ENCODE measurements at places on chromosomes 7 and 10.

- no peak for DNase-seq
Measured at GRCh38 chr10:71046747-71047146, 158.4 kb upstream of the PCBD1 start.

DNA sequence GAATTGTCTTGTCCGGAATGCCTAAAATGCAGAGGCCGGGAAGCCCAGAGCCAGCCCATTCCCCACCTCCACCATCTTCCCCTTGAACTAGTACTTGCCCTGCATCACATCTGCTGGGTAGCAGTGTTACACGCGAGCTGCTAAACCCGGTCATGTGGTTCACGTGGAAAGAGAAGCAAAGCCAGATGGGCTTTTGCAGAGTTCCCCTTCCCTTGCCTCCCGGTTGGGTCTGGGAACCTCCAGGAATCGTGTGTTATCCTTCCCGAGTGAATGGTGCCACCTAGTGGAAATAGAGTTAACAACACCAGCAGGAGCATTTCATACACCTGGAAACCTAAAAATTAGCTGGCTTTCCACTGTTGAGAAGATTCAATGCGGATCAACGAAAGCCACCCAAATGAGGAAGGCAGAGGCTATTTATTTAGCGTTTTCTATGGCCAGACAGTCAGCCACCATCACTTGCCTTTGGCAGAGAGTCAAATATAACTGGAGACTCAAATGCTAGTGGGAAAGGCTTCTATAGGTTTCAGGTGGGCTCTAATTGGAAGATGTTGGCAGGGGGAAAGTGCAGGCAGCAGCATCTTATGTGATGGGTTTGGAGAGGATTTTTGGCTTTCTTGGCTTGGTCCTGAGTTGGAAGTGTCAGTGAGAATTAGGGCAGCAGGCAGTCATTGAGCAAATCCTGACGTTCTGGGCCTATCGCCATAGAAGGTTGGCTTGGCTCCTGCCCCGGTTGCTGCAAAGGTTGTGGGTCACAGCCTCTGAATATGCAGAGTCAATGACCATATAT, 12.9 kb upstream of the DENND2A start:
- DNase-seq = no peak

- no peak for DNase-seq
Measured at GRCh38 chr7:28704706-28705105, 253.4 kb downstream of the TRIL start.

DNA sequence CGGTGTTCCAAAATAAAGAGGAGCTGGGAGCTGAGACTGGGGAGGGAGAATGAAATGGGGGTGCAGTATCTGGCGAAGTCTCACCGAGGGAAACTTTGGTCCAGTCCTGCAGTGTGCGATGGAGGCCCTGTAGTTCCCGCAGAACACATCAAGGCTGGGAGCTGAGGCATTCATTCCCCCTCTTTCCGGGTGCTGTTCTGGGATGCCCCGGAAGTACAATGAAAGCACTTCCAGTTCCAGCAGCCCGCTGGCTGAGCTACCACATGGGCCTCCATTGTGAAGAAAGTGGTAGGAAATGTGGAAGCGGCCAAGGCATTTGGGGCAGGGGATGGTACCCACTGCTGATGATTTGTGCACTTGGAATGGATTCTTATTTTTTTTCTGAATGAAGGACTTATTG, 560.7 kb downstream of the GLRX3 start:
- no peak for DNase-seq

DNA sequence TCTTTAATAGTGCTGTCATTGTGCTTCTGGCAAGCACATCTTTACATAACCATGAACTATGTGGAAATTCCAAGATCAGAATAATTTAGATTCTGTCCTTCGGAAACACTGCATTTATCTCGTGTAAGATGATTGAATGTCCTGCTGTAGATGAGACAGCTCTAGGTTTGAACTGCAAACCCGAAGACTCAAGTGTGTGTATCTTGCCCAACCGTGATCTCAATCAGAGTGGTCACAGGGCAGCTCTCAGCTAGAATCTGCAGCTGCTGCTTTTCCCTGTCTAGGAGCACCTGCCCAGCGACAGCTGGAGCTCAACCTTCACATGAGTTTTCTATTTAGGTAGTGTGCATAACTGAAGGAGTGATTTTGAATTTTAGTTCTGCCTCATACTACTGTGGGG, 17.5 kb upstream of the KIF20B start:
- no peak for DNase-seq

GRCh38 chr7:117169907-117170306, 153.0 kb downstream of the WNT2 start:
- DNase-seq = no peak

DNA sequence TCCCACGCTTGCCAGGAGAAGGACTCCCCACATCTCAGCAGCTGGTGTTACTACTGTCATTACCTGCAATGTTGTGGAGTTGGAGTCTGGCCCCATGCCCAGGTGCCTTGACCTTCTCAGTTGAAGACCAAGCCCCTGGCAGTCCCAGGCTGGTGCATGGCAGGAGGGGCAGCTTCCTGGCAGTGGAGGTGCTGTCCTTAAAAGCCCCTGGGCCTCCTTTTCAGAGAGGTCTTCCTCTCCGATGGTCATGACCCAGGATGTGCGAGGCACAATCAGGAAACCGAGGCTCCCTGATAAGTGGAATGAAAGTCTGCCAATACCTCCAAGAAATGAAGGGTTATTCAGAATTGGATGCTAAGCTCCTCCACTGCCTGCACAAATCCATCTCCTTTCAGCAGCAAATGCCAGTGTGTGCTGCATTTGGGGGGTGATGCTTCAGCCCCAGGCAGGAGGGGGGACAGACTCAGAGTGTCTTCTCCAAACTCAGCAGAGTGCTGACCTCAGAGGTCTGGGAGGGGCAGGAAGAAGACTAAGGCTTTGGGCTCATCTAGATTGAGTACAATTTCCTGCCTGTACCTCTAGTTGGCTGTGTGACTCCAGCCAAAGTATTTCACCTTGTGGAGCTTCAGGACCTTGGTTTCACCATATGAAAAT, 97.0 kb upstream of the DDC start:
- DNase-seq = no peak

DNA sequence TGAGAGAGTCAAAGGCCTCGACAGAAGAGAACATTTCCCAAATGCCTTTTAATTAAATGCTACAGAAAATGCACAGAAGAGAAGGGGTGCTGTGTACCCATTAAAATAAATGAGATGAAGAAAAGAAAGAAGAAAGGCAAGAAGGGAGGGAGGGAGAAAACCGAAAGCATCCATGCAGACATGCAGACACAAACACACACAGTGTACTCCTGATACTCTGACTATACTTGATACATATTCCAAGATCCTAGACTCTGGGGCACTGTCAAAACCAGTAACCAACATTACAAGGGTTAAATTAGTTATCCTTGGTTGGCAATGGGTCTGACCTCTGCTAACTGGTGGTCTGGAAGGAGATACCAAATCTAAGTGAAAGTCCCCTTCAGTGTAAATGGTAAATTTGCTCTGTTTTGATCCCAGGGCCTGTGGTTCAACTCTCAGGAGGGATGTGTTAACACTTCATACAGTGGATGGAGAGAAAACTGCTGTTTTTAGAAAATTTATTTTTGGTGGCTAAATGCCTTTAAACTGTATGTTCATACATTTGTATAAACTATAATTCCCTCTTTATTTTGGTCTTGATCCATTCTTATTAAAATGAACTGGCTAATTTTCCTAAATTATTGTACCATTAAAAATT, 241.3 kb downstream of the GLI3 start:
- no peak for DNase-seq

DNA sequence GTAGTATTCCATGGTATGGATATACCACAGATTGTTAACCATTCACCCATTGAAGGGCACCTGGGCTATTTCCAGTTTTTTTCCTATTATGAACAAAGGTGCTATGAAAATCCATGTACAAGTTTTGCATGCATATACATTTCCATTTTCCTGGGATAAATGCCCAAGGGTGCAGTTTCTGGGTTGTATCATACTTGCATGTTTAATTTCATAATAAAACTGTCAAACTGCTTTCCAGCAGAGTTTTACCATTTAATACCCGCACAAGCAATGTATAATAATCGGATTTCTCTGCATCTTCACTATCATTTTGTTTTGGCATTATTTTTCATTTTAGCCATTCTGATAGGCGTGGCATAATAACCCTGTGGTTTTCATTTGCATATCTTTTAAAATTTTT, 154.3 kb upstream of the CXCL12 start:
- DNase-seq = no peak

DNA sequence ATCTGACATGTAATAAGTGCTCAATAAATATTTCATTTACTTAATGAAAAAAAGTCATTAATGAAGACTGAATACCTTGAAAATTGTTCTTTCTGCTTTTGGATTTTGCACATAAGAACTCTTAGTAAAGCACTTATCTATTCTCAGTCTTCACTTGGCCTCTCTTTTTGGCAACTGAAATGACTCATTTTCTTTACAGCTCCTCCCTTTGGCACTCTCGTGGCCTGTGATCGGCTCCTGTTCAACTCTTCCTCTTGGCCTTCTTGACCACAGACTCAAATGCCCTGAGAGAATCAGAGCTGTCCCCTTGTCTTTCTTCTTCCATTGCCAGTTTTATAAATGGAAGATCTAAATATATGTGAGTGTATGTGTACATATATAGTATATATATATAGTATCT, 54.2 kb downstream of the FOXP2 start:
- no peak for DNase-seq

- DNase-seq = no peak
Measured at GRCh38 chr7:134925766-134926165, 60.5 kb upstream of the AGBL3 start.

Measured in CD8-positive, alpha-beta T cell (primary cell).